ENCODE measurements at places on chromosomes 1 and 21. TPM values are rescaled to one million over a fixed set of nuclear protein-coding genes. Genes with fewer than 3 reads are reported as not detected.

The CATSPERE gene
- total RNA-seq, result 0.05 TPM

The SMCP gene
- not detected for total RNA-seq

The MAP10 gene
- 0.75 TPM for total RNA-seq

The SFPQ gene
- total RNA-seq, result 210 TPM

The TPTE gene
- not detected for total RNA-seq

The DNASE2B gene
- not detected for total RNA-seq

Measured in A549 treated with CpdA at 1 μM for 4 hours (cell line).